ENCODE measurements at places on chromosomes 11 and 22.

DNA sequence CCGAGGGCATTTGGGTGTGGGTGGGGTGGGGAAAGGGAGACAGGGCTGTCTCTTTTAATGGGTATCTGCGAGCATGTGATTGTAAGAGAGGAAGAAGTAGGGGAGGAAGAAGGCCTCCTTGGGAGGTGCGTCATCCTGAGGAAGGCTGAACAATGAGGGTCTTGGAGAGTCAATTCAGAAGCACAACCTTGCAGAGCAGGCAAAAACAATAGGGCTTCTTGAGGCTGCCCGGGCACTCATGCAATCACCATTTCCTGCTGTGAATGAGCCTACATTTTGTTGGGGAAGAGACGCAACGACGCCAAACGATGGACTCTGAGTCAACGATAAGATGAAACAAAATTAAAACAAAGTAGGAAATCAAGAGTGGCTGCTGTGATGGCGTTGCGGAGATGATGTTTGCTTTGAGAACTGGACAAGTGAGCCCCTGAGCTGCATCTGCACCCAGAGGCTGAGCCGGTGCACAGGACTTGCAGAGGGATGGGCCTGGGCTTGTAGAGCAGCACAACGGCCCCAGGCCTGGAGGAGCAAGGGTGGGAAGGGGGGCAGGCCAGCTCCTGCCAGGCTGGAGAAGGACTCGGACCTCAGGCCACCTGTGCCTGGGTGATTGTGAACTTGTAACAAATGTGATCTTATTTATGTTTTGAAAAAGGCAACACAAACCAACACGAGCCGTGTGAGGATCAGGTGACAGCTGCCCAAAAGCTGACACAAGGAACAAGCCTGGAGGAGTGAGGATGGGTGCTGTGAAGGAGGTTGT lies 92.3 kb upstream of the B3GAT1 start:
- no peak for DNase-seq

- DNase-seq = peak; percentile 70
Measured at GRCh38 chr11:102599642-102600261, 25.4 kb downstream of the MMP20 start.

DNA sequence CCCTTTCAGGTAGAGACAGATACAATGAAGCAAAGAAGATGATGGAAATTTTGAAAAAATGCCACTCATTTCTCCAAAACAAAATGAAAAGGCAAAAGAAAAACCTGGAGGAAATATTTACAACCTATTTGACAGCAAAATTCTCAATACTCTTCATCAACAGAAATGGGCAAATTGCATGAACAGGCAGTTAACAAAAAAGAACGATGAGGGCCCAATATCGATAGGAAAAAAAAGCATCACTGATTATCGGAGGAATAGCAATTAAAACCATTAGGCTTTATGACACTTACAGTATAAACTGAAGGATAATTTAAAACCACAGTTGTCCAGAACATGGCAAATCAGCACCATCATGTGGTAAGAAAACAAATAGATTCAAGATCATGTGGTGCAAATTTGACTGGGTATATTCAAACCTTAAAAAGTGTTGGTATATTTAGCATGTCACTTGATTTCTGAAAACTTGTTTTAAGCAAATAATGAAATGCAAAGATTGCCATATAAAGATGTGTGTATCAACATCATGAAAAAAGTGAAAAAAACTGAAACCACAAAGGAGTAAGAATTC lies 222.9 kb downstream of the BRD1 start:
- no peak for DNase-seq

- peak; percentile 98 for DNase-seq
Measured at GRCh38 chr11:86174101-86175046, 70.2 kb upstream of the EED start.

DNA sequence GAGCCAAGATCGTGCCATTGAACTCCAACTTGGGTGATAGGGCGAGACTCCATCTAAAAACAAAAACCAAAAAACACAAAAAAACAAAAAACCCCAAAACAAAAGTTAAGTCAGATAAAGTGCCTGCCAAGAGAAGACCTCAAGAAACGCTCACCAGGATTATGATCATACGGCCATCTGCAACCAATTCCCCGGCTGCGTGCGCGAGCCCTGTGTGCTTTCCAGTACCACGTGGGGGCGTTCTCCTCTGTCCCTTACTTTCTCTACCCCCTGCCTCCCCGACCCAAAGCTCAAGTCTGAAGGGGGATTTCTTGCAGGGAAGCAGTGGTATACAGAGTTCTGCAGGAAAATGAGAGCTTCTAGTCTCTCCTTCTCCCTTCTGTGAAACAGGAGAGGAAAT lies 10.5 kb upstream of the RPS19BP1 start:
- DNase-seq = no peak

DNA sequence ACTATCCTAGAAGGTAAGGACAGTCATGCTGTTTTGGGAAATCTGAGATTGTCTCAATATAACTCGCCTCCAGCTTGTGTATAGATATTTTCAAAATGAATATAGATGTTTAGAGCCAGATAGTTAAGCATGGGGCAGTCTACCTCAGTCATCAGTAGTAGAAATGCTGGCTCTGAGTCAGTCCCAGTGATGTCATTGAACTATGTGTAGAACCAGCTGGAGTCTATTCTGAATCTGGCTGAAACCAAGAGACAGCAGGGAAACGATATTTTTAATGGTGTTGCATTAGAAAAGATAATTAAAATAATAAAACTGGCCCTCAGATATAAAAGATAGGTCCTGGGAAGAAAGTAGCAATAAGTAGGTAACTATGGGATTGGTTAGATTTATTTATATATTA lies 25.9 kb downstream of the PIWIL4 start:
- no peak for DNase-seq

- DNase-seq = no peak
Measured at GRCh38 chr11:81942646-81943045, 791.0 kb downstream of the FAM181B start.
